ENCODE measurements at places on chromosomes 12 and 14.

DNA sequence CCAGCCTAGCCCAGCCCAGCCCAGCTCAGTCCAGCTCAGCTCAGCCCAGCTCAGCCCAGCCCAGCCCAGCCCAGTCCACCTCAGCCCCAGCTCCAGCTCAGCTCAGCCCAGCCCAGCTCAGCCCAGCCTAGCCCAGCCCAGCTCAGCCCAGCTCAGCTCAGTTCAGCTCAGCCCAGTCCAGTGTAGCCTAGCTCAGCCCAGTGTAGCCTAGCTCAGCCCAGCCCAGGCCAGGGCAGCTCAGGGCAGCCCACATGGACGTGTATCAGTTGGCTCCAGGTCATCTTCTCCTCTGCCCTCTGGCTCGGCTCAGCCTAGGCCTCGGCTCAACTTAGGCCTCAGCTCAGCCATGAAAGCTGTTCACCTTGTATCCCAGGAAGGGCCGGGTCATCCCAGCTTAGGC is 64.7 kb downstream of the TMEM121 start:
- no peak for DNase-seq

DNA sequence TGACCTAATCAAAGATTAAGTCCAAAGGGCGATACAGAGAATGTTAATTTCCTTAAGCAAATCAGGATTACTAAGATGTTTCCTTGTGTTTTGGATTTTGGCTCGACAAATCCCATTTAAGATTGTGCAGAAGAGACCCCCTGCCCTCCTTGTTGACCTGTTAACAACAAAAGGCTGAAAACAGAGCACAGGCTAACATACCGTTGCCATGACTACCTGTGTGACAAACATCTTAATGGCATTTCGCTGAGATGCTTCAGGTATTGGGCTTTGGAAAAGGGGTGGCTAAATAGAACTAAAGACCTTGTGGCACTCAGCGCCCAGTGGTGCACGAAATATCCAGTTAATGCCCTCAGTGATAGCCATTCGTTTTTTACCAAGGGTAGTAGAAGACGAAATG is 1532.3 kb upstream of the TMEM132C start:
- no peak for DNase-seq

- DNase-seq: no peak
These were observed 86.0 kb downstream of the RFLNA start for GRCh38 chr12:124380796-124381455.

- peak; percentile 87 for DNase-seq
These were observed 36.1 kb downstream of the SNX6 start for GRCh38 chr14:34593740-34594375.

- DNase-seq: no peak
These were observed 490.2 kb downstream of the NELL2 start for GRCh38 chr12:44385964-44386363.

GRCh38 chr14:51628238-51628637 is 23.5 kb upstream of the FRMD6 start:
- DNase-seq: no peak
